Hematopoietic multipotent progenitor cell treated with erythropoietin and hydrocortisone succinate and interleukin-3 and kit ligand, for 17 days (in vitro differentiated cells): ENCODE measurements at places on chromosomes 2 and 18.

GRCh38 chr2:30150786-30151185 is 4.0 kb downstream of the YPEL5 start:
- peak; percentile 70 for DNase-seq

DNA sequence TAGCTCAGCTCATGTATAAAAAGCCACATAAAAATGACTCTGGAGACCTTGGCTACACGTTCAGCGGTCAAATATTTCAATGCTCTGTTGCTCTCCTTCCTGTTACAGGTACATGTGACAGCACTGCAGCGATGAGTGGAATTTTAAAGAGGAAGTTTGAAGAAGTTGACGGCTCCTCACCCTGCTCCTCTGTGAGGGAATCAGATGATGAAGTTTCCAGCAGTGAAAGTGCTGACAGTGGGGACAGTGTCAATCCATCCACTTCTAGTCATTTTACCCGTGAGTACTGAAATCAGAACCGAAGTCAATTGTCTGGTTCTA is 125.4 kb downstream of the CSRNP3 start:
- no peak for DNase-seq

- no peak for DNase-seq
Measured at GRCh38 chr2:105744909-105745853, at the start of gene NCK2. Gene NCK2 (plus strand): TSS chr2:105744912. CDS start chr2:105855064, 110,152 bp downstream.

DNA sequence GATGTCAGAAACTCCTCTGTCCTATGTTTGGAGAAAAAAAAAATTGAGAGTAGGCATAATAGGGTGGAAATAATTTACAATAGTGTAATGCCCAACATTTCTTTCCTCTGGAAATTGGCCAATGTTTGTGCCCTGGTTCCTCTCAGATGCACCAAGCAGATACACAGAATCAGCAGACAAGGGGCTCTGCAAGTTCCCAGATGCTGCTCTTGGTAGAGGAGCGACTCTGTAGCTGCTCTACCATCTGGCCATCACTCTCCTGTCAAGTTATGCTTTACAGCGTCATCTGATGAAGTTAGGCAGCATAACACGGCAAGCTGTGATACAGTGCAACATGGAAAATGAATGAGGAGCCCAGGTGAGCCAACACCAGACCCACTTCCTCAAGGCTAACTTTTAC is 1.6 kb downstream of the DYTN start:
- DNase-seq, result no peak

DNA sequence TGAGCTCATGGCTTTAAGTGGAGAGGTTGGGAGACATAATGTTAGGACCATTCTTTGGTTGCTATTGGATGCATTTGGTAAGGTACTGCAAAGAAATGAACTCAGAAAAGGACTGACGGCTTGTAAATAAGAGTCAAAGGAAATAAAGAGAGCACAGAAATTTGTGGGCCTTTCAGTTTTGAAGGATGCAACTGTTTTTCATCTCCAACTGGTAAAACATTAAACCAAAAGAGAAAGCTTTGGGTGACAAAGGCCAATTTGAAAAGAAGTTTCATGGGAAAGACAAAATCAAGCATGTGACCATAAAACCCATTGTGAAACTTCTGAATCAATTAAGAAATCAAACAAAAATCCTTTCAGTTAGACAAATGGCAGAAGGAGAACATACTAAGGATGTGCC is 77.8 kb upstream of the SPOPL start:
- no peak for DNase-seq

DNA sequence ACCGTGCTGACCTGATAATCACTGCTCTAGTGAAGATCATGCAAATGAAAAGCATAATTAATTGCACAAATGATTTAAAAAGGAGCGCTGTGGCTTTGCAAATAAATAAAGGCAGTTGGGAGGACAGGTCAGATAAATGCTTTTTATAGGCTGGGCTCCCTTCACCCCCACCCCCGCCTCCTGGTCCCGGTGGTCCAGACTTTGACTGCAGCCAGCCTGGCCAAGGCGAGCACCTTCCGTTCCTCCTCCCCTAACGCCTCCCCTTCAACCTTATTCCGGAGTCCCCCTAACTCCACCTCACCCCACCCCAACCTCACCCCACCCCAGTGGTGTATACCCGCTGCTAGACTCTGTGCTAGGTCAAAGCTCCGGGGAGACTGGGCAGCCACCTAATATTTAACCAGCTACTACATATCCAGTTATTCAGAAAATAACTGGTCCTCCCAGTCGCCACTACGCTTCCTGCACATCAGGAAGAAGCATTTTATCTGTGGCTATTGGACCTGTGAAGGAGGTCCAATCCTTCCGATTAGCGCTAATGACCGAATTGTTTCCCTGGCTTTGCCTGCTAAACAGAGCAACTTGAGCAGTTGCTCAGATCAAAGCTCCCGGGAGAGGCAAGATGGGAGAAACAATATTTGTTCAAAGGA is 3.7 kb upstream of the SP9 start:
- no peak for DNase-seq

DNA sequence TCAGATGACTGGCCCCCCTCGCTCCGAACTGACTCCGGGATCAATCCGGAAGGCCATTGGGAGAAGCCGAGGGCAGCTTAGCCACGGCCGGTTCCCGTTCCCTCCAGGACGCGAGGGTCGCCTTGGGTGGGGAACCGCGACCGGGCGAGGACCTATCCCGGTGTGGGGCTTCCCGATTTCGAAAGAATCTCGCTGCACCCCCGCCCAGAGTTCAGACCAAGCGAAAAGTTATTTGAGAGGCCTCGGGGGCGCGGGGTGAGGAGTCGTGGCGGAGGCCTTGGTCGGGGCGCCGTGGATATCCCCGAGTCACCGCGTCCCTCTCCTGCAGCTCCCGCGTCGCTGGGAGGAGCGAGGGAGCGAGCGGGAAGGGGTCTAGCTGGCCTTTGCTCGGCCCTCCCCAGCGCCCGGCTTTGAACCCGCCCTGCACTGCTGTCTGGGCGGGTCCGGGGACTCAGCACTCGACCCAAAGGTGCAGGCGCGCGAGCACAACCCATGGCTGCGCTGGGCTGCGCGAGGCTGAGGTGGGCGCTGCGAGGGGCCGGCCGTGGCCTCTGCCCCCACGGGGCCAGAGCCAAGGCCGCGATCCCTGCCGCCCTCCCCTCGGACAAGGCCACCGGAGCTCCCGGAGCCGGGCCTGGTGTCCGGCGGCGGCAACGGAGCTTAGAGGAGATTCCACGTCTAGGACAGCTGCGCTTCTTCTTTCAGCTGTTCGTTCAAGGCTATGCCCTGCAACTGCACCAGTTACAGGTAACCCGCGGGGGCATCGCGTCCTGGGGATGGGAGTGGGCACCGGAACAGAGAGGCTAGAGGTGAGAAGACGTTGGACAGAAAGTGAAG is at the start of gene CYP27A1:
TSS of gene CYP27A1 (plus strand) at position 457 of the 837 bp plus-strand sequence. CDS start at position 493, 36 bp downstream.
- no peak for DNase-seq

GRCh38 chr18:49111191-49111988 is 160.6 kb upstream of the SMAD7 start:
- DNase-seq, result no peak

GRCh38 chr2:74076074-74076470 is 71.6 kb downstream of the BOLA3 start:
- DNase-seq, result no peak

- DNase-seq, result no peak
Measured at GRCh38 chr2:119808516-119809147, 48.9 kb downstream of the PTPN4 start.

DNA sequence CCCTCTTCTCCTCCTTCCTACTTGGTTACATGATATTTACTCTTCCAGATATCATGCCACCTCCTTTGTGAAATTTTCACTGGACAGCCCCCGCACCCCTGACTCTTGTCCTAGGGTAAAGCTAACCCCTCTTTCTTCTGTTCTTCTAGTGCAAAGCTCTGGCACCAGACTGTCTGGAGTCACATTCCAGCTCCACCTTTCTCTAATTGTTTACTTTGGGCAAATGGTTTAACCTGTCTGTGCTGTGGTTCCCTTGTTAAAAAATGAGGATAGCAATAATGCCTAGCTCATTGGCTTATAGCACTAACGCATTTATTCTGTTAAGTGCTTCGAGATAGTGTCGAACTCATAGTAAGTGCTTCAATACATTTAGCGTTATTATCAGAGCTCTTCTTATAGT is 306.2 kb downstream of the ALK start:
- no peak for DNase-seq

DNA sequence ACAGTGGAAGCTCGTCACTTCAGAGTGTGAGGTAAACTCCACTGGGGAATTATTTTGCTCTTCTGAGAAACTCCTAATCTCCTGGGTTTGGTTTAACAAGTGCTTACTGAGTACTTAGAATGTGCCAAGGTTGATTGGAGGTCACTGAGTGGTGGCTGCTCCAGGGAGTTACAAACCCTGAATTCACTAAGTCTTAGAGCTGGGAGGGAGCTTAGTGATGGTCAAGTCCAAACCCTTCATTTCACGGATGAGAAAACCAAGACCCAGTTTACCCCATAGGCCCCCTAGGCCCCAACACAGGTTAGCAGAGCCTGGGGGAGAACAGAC is 52.0 kb downstream of the SLC4A5 start:
- DNase-seq, result no peak

GRCh38 chr18:79394534-79395307 is 1.0 kb upstream of the NFATC1 start:
- DNase-seq, result no peak

DNA sequence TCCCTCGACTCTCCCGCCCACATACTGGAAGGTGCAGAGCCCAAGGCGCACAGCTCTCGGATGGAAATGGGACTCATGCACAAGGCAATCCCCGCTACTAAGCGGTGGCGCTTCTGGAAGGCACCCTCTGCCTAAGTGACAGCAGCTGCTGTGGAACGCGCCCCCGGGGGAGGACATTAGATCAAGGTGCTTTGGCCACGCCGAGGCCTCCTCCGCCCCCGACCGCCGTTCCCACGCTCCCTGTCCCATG is 202 bp downstream of the MCEE start:
- DNase-seq, result no peak

DNA sequence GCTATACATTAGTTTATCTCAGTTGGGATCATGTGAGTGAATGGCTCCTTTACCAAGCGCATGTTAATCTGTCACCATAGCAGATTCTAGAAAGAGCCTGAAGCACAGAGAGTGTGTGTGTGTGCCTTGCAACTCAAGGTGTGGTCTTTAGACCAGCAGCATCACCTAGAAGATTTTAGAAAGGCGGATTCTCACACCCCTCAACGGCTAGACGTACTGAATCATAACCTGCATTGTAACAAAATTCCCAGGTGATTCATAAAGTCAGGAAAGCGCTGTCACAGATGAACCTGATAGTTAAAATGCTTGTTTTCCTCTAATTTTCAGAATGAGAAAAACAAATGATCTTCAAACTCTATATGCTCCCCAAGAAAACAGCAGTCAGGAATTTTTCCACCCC is 45.5 kb upstream of the MAPRE2 start:
- no peak for DNase-seq

DNA sequence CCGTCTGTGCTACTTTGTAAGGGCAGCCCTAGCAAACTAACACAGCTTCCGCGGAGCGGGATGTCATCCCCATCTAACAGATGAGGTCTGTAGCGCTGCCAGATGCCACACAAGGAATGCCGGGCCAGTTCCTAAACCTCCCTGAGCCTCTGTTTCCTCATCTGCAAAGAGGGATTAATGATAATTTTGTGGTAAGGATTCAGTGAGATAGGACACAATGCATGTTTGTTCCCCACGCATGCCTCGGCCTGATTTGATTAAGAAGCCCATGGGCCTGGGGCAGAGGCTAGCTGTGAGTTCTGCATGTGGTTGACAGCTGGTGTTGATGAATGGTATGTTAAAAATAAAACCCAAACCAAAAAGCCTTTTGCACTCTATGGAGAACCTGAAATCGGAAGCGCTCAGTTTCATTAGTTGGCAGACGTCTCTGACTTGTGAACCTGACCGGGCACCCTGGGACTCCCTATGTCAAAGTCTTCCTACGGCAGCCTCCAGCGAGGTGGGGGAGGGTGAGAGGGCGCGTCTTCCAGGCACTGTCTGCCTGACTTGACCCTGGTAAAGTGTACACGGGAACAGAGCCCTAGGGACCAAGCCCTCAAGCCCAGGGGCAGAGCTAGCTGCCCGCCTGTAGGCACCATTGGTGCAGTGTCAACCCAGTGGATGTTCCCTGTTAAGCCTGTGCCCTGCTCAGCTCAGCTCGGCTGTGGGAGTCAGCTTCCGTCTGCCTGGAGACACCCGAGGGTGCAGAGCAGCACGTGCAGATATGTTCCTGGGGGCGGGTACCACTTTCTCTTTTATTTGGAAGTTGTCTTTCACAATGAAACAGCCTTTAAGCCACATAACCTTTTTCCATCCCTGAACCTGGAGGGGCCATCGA is 14.8 kb upstream of the INHBB start:
- DNase-seq, result no peak

- no peak for DNase-seq
Measured at GRCh38 chr2:223915071-223915470, 30.1 kb downstream of the WDFY1 start.

GRCh38 chr2:176507786-176508185 is 238.5 kb downstream of the MTX2 start:
- DNase-seq, result no peak

- no peak for DNase-seq
Measured at GRCh38 chr2:105747254-105747894, 2.7 kb downstream of the NCK2 start.

DNA sequence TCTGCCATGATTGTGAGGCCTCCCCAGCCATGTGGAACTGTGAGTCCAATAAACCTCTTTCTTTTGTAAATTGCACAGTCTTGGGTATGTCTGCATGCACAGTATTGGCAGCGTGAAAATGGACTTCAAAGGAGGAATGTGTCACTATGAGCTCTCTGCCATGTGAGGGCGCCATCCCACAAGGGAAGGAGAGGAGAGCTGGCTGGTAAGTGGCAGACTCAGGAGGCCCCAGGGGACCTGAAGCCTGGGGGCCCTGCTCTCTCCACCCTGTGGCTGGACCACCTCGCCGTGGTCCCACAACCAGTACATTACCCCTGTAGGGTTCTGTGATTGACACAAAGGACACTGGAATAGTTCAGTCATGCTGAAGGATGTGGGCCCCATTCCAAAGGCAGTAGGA is 122.1 kb downstream of the RPIA start:
- DNase-seq, result no peak

DNA sequence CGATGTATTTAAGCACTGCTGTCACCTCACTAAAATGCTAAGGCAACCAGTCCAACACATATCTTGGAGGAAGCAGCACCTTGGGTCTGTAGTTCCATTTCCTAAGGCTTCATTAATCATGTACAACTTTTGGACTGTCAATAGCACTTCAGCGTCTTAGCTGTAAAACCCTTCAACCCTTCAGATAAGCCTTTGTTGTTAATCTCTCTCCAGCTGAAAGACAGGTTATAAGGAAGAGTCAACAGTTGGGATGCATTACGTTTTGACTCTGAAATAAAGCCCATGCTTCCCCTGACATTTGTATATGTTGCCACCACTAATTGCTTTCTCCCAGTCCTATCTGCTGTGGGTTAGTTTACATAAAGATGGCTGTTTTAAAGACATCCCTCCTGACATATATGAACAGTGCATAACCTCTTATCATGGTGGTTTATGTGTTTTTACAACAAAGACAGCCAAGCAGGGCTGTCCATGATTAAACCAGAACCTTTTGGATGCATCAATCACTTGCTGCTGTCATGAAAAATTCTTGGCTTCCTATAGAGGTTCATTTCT is 81.5 kb downstream of the EPHA4 start:
- no peak for DNase-seq

- no peak for DNase-seq
Measured at GRCh38 chr2:64582774-64583340, 58.7 kb downstream of the AFTPH start.

DNA sequence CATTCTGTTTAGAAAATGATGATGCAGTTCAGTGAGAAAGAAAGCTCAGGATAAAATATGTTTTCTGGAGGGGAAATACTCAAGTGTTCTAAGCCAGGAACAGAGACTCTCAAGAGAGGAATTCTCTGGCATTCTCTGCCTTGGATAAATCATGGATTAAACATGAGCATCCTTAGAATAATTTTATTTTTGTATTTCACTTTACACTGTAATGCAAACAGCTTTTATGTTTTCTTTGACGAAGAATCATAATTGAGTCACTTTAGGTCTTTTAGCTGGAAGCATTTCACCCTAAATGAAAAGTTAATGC is 11.1 kb downstream of the GDF7 start:
- DNase-seq, result no peak
